ENCODE measurements at places on chromosomes 7 and 10.

- no peak for DNase-seq
These were observed 17.2 kb downstream of the TSPAN13 start for GRCh38 chr7:16770657-16771329.

- no peak for DNase-seq
These were observed 1222.6 kb upstream of the LRRN3 start for GRCh38 chr7:109868215-109868860.

DNA sequence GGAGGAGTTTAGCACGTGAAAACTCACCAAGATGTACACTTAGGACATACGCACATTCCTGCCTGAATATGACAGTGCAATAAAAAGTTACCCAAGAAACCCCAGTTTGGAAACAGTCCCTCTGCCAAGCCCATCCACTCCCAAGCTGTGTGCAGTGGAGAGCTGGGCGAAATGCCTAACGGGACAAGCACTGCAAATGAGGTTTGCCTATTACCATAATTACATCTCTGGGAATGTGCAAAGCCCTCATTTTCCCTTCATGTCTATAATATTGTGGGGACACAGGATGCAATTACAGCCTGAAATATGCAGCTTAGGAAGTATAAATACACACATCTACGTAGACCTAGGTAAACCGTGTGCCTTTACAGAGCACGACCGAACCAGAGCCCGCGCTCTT, 117.5 kb downstream of the PLXNA4 start:
- DNase-seq, result no peak

DNA sequence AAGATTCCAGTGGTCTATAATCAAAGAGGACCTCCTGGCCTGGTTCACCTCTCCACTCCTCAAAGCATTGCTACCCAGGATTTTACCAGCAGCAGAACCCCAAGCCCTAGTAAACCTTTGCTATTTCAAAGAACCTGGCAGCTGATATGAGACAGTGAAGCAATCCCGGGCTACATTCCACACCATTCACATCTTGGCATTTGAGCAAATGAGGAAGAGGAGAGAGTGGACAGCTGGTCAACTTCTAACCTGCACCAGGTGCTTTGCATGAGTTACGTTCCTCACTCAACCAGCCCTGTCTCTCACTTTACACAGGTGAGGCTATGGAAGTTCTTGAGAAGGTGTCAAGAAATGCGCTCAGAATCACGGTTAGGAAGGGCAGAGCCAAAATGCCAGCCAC, 1.1 kb downstream of the CCDC3 start:
- DNase-seq, result no peak

- DNase-seq, result no peak
These were observed 54.9 kb downstream of the MET start for GRCh38 chr7:116726713-116727431.

GRCh38 chr7:36532981-36533499, 143.4 kb downstream of the ANLN start:
- no peak for DNase-seq

DNA sequence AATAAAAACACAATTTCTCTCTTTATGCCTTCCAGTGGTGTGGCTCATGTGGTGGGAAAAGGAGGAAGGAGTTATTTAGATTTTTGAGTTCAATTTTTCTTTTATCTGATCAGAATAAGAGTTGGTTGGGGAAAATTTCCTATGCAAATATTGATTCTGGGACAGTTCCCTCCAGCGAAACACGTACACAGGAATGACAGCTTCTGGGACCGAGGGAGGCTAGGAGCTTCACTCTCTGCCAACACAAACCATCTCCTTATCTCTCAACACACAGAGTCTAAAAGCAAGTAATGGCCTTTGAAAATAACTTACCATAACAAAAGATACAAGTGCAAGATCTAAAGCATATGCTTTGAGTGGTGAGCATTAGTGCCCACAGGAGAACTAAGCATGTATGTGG, 122.7 kb downstream of the RAPGEF5 start:
- DNase-seq, result no peak

GRCh38 chr7:25944777-25945515, 207.1 kb upstream of the NFE2L3 start:
- no peak for DNase-seq

DNA sequence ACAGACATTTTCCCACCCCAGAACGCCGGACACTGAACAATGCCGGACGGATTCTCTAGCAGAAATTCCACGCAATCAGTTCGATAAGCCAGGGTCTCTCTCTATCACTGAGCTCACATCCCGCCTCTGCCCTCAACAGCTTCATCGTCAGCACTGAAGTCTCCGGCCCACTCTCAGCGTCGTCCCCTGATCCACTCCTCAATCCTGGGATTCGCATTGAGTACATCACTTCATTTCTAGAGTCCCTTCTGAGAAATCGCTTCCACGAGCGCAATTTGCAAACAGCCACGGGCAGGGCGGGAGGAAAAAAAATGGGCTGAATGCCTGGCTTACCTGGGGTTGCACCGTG, 365 bp downstream of the YME1L1 start:
- DNase-seq, result no peak

DNA sequence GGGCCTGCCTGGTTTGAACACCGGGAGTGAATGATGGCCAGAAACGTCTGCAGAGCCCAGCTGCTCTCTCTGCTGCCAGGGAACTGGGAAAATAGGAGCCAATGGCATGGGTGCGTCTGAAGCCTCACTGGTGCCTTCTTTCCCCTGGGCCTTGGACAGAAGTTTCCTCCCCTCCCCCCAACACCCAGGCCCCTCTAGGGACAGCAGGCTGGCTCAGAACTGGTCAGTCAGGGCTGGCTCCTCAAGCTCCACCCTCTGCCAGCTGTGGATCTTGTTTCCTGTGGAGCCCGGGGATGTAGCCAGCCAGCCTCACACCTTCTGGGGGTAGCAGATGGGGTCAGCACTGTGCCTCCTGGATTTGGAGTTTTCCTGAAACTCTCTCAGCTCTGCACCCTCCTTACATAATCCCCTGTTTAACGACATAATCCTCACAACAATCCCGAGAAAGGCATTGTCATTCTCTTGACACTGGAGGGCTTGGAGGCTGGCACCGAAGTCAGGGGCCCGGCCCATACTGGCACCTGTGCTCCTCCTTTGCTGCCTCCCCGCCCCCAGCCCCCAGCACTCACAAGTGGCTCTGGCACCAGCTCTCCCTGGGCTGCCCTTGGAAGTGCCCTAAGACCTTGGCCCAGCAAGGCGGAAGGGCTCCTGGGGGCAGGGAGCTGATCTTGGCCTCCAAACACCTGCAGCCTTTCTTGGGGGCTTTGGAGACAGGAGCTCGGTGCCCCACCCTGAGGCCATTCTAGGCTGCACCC, 5.7 kb downstream of the LDB3 start:
- DNase-seq, result no peak

DNA sequence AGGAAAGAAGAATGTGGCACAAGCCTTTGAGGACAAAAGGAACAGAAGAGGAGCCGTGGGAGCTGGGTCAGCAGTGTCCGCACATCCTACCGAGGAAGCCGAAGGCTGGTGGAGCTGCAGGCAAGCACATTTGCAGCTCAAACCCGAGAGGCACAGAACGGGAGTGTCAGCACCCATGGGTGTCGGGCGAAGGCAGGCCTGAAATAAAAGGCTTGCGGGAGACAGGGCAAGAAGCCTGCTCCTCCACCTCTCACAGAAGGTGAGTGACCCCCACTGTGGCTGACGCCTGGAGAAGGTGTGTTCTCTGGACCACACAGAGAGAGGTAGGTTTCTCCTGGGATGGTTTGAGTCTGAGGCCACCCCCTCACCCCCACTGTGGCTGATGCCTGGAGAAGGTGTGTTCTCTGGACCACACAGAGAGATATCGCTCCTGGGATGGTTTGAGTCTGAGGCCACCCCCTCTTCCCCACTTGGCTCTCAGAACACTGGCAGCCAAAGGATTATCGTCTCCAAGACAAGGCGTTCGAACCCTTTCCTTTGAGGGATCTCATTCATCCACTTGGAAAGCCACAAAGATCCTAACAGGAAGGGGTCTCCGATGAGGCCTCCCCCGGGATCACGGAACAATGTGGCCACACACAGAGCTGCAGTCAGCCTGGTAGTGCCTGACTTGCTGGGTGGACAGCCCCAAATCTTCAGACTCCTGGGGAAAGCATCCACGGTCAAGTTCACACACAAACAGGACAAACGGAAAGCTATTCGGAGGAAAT, 21.6 kb upstream of the GTPBP4 start:
- no peak for DNase-seq

DNA sequence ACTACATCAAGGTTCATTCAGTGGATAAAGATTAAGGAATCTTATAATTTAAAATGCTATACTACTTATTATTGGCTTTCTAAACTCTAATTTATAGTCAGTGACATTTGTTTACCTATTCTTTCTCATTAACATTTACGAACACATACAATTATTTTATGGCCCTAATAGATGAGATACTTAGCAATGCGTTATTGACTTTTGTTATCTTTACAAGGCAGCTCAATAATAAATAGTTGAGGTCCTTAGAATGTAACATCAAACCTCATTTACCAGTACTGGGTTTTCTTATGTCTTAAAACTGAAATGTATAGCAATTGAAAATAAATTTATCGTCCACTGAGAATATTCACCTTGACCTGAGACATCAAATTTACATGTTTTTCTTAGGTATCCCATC, 89.0 kb downstream of the THSD7A start:
- DNase-seq, result no peak

DNA sequence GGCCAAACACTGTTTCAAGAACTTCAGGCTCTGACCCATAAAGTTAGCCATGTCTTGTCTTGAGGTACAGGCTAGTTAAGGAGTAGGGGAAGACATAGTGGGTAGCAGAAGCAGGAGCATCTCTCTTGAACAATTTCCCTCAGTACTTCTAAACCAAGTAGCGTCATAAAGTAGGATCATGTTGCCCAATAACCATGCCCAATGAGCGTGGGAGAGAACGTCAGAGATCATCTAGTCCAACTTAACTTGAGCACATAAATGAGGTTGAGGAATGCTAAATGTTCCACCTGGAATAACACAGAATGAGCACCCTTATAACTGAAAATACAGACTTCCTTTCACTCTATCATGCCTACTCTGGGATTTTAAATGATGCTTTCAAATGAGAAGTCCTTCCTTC, 134.9 kb downstream of the AOAH start:
- DNase-seq, result no peak

GRCh38 chr10:130489891-130490290, 353.7 kb downstream of the GLRX3 start:
- DNase-seq, result no peak

- no peak for DNase-seq
These were observed 49.6 kb downstream of the CPED1 start for GRCh38 chr7:121037957-121038716.

DNA sequence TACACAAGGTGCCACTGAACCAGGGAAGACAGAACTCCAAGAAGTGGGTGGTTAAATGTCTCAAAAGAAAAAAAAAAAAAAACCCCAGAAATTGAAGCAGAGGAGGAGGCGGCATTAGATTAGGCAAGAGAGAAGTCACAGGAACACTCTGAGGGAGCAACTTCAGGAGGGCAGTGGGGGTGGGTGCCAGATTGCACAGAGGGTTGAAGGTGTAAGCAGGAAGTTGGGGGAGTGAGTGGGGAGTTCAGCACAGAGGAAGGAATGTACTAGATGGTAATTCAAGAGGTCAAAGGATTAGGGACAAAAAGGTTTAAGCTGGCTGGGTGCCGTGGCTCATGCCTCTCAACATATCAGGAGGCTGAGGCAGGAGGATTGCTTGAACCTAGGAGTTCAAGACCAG, 110.0 kb upstream of the PDLIM1 start:
- DNase-seq, result no peak

GRCh38 chr7:1970895-1971294, 261.9 kb downstream of the MAD1L1 start:
- no peak for DNase-seq

- no peak for DNase-seq
These were observed 478 bp upstream of the ZNF22 start for GRCh38 chr10:45000138-45000751.

DNA sequence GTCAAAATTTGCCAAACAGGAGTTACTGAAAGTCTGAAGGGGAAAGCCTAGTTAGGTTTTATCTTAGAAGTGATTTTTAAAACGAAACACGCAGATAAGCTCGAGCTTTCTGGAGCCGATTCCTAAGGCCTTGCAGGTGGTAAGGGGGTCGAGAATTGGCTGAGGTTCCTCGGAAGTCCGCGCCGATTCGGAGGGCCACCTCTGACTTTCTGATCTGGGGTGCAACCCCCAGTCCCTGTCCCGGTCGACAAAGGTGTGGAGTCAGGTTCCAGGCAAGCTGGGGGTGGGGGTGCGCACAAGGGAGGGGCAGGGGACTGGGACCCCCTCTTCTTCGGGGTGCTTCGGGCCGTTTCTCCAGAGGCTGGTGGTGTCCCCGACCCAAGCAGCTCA, 701 bp upstream of the CUL1 start:
- DNase-seq, result no peak

- no peak for DNase-seq
These were observed 17.6 kb upstream of the SFR1 start for GRCh38 chr10:104104418-104104817.

- no peak for DNase-seq
These were observed 89.0 kb upstream of the STEAP4 start for GRCh38 chr7:88395715-88396114.

DNA sequence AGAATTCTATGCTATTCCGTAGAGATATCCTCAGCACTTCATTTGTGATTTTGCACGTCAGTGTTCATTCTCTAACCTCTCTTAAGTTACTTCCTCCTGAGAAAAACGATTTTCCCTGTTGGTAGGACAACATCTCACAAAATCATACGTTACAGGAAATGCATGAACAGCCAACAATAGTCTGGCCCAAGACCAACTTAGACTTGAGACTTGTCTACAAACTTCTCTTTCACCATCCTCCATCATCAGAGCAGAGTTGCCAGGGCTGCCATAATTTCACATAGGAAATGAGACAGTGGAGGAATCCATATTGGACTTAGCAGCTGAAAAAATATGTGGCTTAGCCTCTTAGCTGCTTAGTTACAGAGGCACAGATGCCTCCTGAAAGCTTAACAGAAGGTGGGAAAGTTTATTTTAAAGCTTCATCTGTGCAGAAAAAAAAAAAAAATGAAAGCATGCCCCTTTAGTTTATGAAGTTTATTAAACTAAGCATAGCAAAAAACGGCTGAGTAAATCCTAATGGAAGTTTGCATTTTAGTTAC, 222.5 kb upstream of the CACNA2D1 start:
- no peak for DNase-seq

GRCh38 chr10:75238182-75239095, 2.7 kb upstream of the COMTD1 start:
- no peak for DNase-seq

- DNase-seq, result no peak
These were observed 21.5 kb upstream of the PDE1C start for GRCh38 chr7:32091608-32092210.

DNA sequence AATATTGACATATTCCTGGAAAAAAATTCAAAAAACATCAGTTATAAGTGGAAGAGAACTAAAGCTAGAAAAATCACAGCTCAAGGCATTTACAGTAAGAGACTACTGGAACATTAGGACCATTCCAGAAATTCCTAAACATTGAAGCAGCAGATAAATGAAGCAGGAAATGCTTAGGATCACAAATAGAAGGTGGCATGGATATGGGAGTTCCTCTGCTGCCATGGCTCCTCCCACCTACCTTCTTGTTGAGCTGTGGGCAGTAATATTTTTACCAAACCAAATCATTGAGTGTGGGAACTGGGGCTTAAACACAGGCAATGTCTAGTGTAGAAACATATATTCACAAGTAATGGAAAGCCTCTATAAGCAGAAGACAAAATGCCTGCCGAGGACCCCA, 292.8 kb downstream of the ANKRD7 start:
- DNase-seq, result no peak

GRCh38 chr10:93757801-93758507, at the start of gene LGI1:
Gene LGI1 (plus strand): TSS chr10:93757936. CDS start chr10:93758145, 209 bp downstream.
- DNase-seq, result no peak

- DNase-seq, result no peak
These were observed 312.9 kb downstream of the TCERG1L start for GRCh38 chr10:130998642-130999041.

Measured in cortex of kidney (tissue), 1 donor.